Left kidney (tissue), 8 donors: ENCODE measurements at places on chromosomes 1 and 21.

- DNase-seq: no peak
These were observed 42.7 kb upstream of the SLC30A1 start for GRCh38 chr1:211621447-211622198.

DNA sequence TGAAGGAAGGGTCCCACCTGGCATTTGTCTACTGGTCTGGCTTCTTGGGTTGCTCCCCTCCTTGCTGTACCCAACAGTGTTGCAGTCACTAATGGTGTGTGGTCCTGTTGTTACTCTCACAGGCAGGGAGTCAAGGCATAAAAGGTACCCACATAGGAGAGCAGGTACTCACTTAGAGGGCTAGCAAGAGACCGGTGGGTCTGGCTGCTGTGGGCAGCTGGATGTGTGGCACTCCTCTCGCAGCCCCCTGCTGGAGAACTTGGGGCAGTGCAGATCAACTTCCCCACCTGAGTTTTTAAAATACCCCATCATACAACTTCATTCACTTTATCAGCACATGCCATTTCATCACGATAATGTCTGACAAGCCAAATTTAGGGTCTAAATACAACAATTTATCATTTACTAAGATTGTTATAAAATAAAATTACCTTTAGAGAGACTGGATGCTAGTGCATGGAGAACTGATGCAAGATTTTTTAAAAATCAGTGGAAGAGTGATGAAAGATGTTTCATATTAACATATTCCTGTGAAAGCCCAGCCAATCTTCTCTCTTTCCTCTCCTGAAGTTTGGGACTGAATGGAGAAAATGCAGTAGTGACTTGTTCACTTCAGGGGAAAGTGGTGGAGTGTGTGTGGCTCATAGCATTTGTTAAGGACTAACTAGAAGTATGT, 42.8 kb downstream of the ACP6 start:
- no peak for DNase-seq

DNA sequence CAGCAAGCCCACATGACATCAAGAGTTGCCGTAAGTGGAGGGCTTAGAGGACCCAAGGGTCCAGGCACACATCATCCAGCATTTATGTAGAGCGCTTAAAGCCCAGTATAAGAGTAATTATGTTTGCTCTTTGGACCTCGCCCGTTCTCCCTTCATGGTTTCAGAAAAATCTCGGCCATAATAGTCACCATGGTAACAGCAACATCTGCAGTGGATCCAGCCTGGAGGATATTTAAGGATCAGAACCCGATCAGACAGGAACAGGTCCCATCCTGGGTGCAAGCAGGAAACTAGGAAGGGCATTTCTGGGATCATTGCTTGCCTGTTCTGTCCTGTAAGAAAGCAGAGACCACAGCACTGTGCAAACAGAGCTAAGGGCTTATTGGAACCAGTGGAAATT, 89.9 kb upstream of the KAZN start:
- DNase-seq: no peak

DNA sequence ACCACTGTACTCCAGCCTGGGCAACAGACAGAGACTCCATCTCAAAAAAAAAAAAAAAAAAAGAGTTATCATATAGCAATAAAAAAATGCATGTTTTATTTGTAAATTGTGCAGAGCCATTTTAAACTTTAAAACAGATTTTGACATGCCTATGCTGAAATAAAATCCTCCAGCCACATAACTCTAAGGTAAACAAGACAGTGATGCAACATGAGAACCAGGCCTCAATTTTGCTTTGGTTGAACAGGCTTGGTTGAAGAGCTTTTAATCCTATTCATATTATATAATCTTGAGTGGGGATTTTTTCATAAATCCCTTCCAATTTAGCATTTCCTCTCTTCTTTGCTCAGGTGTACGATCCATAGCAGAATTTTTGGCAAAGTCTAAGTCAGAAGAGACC, 26.1 kb downstream of the ARMH1 start:
- DNase-seq: no peak

DNA sequence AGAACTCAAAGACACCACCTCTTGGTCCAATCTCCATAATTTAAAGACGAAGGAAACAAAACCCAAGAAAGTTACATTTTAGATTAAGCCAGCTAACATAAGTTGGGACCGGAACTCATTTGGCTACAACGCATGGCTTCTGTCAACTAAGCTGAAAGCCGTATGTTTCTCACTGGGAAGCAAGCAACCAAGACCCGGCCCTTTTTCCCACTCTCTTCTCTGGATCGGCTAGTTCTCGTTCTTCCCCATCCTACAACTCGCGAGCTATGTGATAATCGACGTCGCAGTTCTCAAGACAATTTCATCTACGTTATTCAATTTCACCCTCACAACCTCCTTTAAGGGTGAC, 601 bp downstream of the CCT8 start:
- DNase-seq: no peak
